Natural killer cell treated with Interleukin-12 subunit alpha and Interleukin-12 subunit beta and Interleukin-15 and Interleukin-18, amount 100 ng/mL, for 72 hours (primary cell): ENCODE measurements at places on chromosomes 16 and 17. TPM values are rescaled to one million over a fixed set of nuclear protein-coding genes. Genes with fewer than 3 reads are reported as not detected.
A peak's percentile ranks its signal among the peaks of the same experiment; 100 is the strongest.

Gene TRPV3
- 6.5 TPM for total RNA-seq

GRCh38 chr16:24918641-24919040, 72.9 kb downstream of the SLC5A11 start:
- H3K27me3 ChIP-seq: no peaks in the 10 kb centered on the region
- H3K4me3 ChIP-seq: no peak overlapping the region
- peaks cover 27% of the 10 kb centered on the region for H3K4me1 ChIP-seq
- no peak overlapping the region for H3K27ac ChIP-seq
- H3K36me3 ChIP-seq: no peaks in the 10 kb centered on the region
- no peak for DNase-seq

DNA sequence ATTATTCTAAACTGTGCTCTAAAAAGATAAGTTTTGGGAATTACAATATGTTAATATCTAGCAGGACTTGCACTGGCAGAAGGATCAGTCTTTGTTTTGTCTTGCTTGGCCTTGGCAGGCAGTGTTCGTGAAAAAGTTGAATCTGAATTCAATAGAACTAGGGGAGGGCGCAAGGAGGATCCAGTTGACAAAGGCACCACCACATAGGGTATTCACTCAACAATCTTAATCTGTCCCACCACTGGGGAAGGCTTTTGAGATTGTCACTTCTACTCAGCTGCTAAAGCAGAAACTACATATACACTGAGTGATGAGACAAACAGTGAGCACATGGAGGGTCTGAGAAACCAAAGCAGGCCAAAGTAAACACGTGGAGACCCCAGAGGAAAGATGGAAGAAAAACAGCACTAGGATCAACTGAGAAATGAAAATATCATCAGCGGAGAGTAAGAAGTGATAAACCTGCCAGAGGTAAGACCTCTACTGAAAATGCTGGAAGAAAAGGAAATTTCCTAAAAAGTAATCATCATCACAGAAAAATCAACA, 2.4 kb downstream of the AMFR start:
- H3K27ac ChIP-seq: no peak overlapping the region
- no peaks in the 10 kb centered on the region for H3K27me3 ChIP-seq
- peak overlapping the region; percentile 61 for H3K4me3 ChIP-seq
- H3K4me1 ChIP-seq: peaks cover 46% of the 10 kb centered on the region

Gene CLEC18B
- 2.2 TPM for total RNA-seq

- H3K4me3 ChIP-seq: peak overlapping the region; percentile 70
Measured at GRCh38 chr16:19885451-19886072, 914 bp upstream of the GPRC5B start.
